ENCODE measurements at places on chromosomes 7 and 10. TPM values are rescaled to one million over a fixed set of nuclear protein-coding genes. Genes with fewer than 3 reads are reported as not detected.

Gene TRIM4
- total RNA-seq, result 46.1 TPM

Gene OPN1SW
- not detected for total RNA-seq

Gene IGF2BP3
- total RNA-seq, result not detected

Gene EEPD1
- 46.1 TPM for total RNA-seq

Gene GNGT1
- total RNA-seq, result not detected

Gene GCC1
- total RNA-seq, result 11.3 TPM

GRCh38 chr7:6530626-6531491 lies 20.4 kb downstream of the GRID2IP start:
- H3K4me1 ChIP-seq, result peaks cover 20% of the 10 kb centered on the region
- H3K4me3 ChIP-seq, result peak overlapping the region; percentile 31
- H3K27ac ChIP-seq, result no peak overlapping the region
- H3K36me3 ChIP-seq, result no peaks in the 10 kb centered on the region
- peaks cover 100% of the 10 kb centered on the region for H3K27me3 ChIP-seq

DNA sequence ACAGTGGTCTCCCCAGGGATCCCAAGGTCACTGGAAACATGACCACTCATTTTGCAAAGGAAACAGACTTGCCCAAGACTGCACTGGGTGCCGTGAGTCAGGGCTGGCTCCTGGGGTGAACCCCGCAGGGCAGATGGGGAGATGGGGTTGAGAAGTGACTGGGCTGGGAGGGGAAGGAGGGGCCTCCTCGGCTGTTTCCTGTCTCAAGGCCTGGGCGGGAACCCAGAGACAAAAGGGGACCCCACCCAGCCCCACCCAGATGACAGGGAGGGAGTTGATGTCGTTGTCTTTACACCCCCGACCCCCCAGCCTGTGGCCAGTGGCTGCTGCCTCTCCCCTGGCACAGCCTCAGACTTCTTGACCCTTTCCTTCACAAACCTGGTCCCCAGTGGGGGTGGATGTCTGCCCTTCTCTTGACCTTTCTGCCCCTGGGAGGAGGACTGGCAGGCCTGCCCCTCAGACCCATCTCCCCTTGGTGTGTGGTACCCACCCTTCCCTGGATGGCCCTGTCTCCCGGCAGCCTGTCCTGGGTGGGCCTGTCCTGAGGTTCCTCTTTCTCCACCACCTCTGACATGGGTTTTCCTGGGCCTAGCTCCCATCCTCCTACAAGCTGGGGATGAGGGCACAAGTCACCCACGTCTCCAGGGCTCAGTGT lies 1.4 kb downstream of the MYO1G start:
- no peaks in the 10 kb centered on the region for H3K4me1 ChIP-seq
- no peak for DNase-seq
- no peaks in the 10 kb centered on the region for H3K27me3 ChIP-seq
- H3K4me3 ChIP-seq, result peak overlapping the region; percentile 44
- H3K27ac ChIP-seq, result peak overlapping the region; percentile 41
- H3K36me3 ChIP-seq, result peaks cover 66% of the 10 kb centered on the region

DNA sequence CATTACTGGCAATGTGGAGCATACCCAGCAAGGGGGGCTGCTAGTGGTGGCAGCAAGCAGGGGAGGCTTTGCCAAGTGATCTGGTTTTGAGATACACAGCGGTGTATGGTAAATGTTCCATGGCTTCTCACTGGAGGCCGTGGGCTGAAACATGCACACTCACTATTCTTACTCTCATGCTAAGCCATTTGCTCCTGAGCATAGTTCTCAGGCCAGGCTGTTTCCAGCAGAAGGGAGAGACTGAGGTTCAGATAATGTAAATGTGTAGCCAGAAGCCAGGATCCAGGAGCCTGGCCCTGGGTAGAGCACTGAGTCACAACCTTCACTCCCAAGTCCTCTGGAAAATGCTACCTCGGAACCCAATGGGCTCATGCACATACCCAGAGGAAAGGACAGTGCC lies 757.9 kb downstream of the GRID1 start:
- H3K36me3 ChIP-seq, result no peaks in the 10 kb centered on the region
- no peak overlapping the region for H3K4me3 ChIP-seq
- no peaks in the 10 kb centered on the region for H3K27me3 ChIP-seq
- H3K4me1 ChIP-seq, result no peaks in the 10 kb centered on the region
- H3K27ac ChIP-seq, result no peak overlapping the region

DNA sequence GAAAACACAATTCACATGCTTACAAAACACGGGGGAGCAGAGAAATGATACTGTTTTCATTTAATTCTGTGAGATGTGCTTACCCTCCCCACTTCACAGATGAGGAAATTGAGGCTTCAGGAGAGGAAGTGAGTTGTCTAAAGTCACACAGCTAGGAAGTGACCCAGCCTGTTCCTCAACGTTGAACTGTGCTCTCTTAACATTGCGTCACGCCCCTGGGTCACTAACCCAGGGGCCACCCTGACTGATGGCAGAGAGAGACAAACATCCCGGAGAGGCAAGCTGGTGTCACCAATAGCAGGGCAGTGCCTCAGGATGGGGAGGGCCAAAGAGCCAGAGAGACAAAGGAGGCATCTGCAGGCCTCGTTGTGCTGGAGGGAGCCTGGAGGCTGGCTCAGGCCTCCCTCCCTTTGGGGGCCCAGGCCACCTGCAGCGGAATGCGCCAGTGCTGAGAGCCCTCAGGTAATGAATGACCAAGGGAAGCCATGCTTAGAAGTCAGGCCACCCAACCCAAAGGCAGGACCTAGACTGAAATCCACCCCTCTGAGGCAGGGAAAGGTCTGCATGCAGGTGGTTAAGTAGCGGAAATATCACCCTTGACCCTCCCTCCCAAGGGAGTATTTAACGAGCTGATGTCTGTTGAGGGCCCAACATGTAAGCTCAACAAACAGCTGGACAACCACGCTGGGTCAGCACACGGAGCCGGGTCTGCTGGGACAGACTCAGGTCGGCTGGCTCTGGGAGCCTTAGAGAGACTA lies 81.3 kb downstream of the C10orf105 start:
- H3K27ac ChIP-seq, result peak overlapping the region; percentile 66
- peaks cover 27% of the 10 kb centered on the region for H3K4me1 ChIP-seq
- DNase-seq, result peak; percentile 75
- peak overlapping the region; percentile 0 for H3K4me3 ChIP-seq
- no peaks in the 10 kb centered on the region for H3K27me3 ChIP-seq

GRCh38 chr10:88110822-88111221 lies 247.4 kb downstream of the PTEN start:
- H3K4me1 ChIP-seq, result no peaks in the 10 kb centered on the region
- H3K36me3 ChIP-seq, result no peaks in the 10 kb centered on the region
- DNase-seq, result no peak
- no peak overlapping the region for H3K4me3 ChIP-seq

DNA sequence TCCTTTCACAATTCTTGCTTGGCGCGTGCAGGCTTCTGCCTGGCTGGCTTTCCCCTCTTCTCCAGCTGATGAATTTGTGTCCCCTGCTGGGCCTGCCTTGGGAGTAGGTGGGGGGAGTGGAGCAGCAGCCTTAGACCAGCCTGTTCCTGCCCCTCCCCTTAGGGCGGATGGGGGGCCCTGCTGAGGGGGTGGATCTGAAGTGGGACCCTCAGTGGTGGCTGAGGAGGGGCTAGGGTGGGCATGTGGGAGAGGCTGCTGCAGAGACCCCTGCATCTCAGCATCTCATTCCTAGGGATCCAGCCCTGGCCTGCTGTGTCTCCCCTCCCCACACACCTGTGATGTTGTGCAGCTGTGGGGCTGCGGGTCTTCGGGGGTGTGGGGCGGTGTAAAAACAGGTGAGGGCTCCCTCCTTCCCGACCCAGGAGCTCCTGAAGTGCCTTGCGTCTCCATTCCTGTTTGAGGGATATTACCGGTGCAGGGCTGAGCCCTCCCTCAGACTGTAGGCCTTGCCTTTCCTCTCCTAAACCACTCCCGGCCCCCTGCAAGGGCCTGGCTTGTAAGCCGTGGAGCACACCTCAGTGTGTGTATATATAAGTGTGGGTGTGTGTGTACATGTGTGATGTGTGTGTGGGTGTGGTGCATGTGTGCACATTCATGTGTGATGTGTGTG lies 24.7 kb downstream of the ADCYAP1R1 start:
- H3K4me3 ChIP-seq, result no peak overlapping the region
- DNase-seq, result no peak
- no peaks in the 10 kb centered on the region for H3K4me1 ChIP-seq
- H3K27ac ChIP-seq, result no peak overlapping the region
- H3K36me3 ChIP-seq, result no peaks in the 10 kb centered on the region

- DNase-seq, result peak; percentile 25
- H3K36me3 ChIP-seq, result no peaks in the 10 kb centered on the region
- peaks cover 6% of the 10 kb centered on the region for H3K4me1 ChIP-seq
- H3K27me3 ChIP-seq, result peaks cover 58% of the 10 kb centered on the region
- H3K4me3 ChIP-seq, result peak overlapping the region; percentile 41
Measured at GRCh38 chr7:64882341-64883112, 20.5 kb upstream of the ZNF273 start.

DNA sequence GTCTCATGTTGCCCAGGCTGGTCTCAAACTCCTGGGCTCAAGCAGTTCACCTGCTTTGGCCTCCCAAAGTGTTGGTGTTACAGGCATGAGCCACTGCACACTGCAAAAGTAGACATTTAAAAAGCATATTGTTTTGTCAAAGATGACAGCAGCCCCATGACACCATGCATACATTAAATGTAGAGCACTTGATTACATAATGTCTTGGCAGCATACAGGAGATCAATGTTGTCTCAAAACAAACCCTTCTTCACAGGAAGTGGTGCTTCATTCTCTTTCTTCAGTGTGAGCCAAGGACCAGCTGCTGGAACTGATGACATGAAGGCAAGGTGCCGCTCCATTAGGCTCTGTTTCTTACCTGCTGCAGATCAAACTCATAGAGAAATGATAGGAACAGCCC lies 218.4 kb downstream of the KLF6 start:
- H3K27ac ChIP-seq, result no peak overlapping the region
- H3K36me3 ChIP-seq, result no peaks in the 10 kb centered on the region
- H3K27me3 ChIP-seq, result no peaks in the 10 kb centered on the region
- no peak for DNase-seq
- H3K4me1 ChIP-seq, result no peaks in the 10 kb centered on the region

DNA sequence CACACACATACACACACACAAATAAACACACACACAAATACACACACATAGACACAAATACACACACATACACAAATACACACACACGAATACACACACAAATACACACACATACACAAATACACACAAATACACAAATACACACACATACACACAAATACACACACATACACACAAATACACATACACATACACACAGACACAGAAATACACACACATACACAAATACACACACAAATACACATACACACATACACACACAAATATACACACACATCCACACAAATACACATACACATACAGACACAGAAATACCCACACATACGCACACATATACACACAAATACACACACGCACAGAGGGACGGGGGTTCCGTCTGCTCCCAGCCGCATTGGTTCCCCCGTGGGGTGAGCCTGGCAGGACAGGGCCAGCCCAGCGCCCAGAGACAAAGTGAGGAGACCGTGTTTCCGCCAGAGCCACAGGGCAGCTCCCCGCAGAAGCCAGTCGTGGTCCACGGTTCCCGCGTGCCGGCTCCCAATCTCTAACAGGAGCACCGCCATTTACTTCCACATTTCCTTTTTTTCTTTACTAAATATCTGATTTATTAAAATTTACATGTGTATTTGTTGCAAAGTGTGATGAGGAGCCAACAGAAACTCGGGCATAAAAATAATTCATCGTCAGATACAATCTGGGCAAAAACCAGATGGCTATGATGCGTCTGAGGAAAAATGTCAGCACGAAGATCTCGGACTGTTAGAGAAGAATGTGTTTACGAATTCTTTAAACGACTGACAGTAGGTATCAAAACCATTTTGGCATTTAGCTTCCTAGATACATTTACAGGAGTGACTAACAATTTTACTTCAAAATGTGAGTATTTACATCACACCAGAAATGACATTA lies 3.1 kb upstream of the KNDC1 start:
- no peaks in the 10 kb centered on the region for H3K36me3 ChIP-seq
- H3K27me3 ChIP-seq, result peaks cover 44% of the 10 kb centered on the region
- no peak for DNase-seq

GRCh38 chr7:51031791-51032515 lies 249.3 kb upstream of the GRB10 start:
- peaks cover 5% of the 10 kb centered on the region for H3K36me3 ChIP-seq
- no peak overlapping the region for H3K4me3 ChIP-seq
- no peak overlapping the region for H3K27ac ChIP-seq
- no peak for DNase-seq
- H3K4me1 ChIP-seq, result peaks cover 28% of the 10 kb centered on the region
- no peaks in the 10 kb centered on the region for H3K27me3 ChIP-seq

GRCh38 chr10:95640891-95641315 lies 15.6 kb downstream of the ALDH18A1 start:
- DNase-seq, result no peak
- no peak overlapping the region for H3K4me3 ChIP-seq
- peaks cover 80% of the 10 kb centered on the region for H3K36me3 ChIP-seq
- peaks cover 4% of the 10 kb centered on the region for H3K4me1 ChIP-seq
- H3K27ac ChIP-seq, result no peak overlapping the region
- no peaks in the 10 kb centered on the region for H3K27me3 ChIP-seq
